ENCODE measurements at places on chromosomes 12 and 14. TPM values are rescaled to one million over a fixed set of nuclear protein-coding genes. Genes with fewer than 3 reads are reported as not detected.
A peak's percentile ranks its signal among the peaks of the same experiment; 100 is the strongest.

GRCh38 chr14:103256406-103256805 lies 77.6 kb upstream of the EIF5 start:
- DNase-seq = no peak

GRCh38 chr14:56887216-56887615 lies 76.9 kb upstream of the OTX2 start:
- DNase-seq = no peak

DNA sequence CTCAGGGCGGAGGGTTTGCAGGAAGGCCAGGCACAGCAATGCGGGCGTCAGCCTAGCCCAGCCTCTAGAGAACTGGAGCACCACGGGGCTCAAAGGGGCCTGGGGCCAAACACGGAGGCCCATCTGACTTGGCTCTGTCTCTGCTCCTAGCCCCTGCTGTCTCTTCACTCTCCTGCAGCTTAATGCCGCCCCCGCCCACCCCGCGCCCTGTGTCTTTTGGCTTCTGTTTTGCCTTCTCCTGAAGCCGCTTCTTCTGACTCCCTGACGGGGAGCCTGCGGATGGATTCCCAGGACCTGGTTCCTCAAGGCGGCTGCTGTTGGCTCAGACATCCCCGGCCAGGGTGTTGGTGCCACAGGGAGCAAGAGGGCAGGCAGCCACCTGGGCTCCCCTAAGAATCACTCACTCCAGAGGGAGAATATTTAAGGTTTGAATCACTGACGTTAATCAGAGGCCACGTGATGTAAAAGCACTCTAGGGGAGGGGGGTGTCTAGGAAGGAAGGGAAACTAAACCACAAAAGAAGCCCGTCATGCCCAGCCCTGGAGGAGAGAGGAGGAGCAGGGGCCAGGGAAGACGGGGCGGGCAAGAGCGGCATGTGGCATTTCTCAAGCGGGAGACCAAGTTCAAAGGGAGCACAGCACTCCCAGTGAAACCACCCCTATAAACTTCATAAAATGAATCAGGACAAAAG lies 36.9 kb upstream of the PRMT8 start:
- DNase-seq = no peak

DNA sequence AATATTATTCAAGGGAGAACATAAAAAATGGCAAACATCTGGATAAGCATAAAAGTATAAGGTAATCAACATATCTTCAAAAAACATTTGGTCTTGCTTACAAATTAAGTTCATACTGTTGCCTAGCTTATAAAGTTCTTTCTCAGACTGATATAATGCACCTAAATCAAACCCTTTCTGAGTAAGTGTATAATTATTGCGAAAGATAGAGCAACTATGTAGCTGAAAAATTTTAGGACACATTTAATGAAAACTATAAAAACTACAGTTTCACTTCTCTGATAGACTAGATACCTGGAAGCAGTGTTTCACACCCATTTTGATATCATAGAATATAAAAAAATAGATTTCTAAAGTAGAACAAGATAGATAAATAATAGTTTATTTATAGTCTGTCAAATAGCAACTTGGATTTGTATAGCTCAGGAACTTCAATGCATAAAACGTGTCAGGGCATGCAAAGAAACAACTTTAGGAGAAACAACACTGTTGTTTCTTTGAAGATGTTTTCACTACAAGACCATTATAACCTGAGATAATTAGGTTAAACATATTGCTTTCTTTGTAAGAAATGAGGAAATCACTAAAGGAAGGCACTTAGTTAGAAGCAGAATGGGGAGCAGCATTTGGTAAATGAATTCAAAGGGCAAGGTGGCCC lies 7.6 kb downstream of the CLECL1 start:
- no peak for DNase-seq

GRCh38 chr14:44962334-44963043 lies 499 bp downstream of the TOGARAM1 start:
- DNase-seq = no peak

DNA sequence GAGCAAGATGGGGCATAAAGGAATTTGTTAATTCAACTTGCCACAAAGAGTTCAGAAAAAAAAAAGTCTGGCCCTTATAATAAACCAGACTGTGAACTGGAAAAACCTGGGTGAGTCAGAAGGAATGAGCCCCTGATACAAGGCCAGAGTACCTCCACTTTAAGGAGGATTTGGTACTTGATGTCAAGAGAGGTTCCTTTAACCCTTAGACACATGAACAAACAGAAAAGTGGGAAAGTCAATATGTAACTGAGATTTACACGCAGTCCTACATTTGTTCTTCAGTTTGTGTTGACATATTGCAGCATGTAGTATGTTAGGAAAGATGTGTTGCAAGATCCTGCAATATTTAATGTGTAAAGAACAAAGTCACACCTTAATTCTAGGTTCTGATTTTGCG lies 14.2 kb upstream of the SLC38A4 start:
- DNase-seq = no peak

DNA sequence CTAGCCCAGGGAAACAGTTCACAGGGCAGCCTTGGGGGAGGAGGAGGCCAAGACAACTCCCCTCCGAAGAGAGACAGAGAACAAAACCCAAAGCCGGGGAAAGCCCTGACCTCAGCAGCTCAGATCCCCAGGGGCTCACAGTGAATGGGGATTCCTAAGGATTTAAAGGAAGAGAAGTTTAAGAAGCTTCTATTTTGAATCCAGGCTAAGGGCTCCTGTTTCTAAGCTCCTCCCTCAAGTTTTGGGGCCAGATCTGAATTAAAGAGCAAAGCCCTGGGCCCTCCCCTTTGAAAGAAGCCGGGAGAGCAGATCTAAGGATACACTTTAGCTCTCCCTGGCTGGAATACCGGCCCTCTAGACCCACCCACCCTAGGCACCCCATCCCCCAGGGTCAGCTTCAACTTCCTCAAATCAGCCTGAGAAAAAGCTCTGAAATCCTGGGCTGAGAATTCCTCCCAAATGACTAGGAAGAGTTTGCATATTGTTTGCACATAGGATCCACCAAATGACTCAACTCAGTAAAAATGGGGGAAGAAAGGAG lies 3.9 kb downstream of the KDM2B start:
- DNase-seq = no peak

DNA sequence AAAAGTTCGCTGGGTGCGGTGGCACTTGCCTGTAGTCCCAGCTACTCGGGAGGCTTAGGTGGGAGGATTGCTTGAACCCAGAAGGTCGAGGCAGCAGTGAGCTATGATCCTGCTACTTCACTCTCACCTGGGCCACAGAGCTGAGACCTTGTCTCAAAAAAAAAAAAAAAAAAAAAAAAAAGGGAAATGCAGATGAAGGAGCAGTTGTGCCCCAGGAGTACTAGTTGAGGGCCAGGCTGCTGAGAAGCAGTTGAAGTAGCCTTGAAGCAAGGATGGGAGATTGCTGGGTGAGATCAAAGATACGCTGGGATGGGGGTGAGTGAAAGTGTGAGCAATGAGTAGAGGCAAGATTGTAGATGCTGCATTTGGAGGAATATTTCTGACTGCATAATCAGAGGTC lies 93.4 kb upstream of the DNM1L start:
- no peak for DNase-seq

DNA sequence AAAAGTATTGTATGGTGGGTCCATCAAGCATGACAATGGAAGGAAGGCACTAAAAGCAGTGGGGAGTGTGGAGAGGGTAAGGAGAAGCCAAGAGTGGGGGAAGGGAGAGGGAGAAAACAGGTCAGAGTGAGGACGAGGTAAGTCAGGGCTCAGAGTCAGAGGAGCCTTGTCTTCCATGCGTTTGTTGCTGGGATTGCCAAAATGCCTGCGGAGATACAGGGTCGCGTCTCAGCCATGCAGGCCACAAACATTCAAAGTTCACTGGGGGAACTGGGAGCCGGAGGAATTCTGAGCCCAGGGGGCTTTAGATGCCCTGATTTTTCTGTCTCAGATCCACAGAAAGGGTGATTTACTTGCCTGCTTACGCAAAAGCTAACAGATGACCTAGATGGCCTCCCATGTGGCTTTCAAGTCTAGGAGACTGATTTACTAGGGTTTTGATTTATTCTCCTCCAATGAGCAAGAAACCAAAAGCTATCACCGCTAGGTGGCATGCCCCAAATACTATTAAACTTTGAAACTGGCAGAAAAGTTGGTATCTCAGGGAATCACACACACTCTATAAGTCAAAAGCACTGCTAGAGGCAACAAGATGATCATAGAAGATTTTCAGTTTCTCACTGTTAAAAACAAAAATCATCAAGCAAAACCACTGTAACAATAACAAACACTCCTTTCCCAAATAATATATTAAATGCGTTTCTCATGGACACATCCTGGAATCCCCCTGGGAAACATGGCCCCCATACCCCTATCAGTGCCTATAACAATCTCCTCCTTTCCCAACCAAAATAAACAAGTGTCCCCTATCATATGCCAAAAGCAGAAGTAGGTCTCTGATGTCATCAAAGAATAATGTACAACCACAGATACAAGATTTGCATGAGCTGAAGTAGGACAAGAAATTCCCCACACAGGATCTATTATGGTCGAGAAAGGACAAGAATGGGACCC lies 26.6 kb upstream of the MDM1 start:
- DNase-seq = peak; percentile 51

The NRXN3 gene
- total RNA-seq = 0.07 TPM

- DNase-seq = no peak
Observed at GRCh38 chr12:26838888-26839416, 6.0 kb upstream of the ITPR2 start.

The BICDL1 gene
- 127 TPM for total RNA-seq
